Progenitor cell of endocrine pancreas (in vitro differentiated cells): ENCODE measurements at places on chromosomes 6 and 20. TPM values are rescaled to one million over a fixed set of nuclear protein-coding genes. Genes with fewer than 3 reads are reported as not detected.

Gene WFDC2
- 161 and 188 TPM in 2 replicates for total RNA-seq

DNA sequence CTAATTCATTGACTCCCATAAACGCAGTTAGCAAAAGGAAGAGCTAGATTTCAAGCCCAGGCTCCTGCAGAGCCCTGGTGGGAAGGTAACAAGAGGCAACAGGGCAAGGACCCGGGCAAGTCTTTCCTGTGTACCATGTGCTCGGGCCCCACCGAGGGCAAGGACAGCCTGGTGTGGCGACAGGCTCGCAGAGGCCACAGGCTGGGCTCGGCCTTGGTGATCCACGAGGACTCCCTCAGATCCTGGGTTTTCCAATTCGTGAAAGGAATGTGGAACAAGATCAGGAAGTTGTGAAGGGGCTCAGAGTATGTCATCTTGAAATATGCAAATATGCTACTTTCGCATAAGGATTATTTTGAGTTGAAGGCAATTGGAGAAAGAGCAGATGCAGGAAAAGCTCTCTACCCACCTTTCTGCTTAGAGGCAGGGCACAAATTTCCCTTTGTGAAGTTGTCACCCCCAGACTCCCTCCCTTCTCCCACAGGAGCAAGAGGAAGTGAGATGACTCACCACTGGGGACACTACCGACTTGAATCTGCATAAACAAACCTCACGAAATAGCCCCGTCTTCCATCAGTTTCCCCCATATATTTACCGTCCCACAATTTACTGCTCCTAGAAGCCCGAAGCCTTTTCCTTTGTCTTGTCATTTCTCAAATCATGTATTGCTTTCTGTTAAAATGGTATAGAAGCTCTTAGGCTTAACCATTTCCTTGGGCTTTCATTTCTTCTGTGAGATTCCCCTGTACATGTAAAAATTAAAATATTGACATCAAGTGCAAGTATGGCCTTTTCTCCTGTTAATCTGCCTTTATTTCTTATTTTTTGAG lies 79.0 kb downstream of the PSMG4 start:
- no peak for DNase-seq
- H3K4me3 ChIP-seq, result no peak overlapping the region
- H3K27me3 ChIP-seq, result peaks cover 79% of the 10 kb centered on the region
- no peak overlapping the region for H3K27ac ChIP-seq
- no peaks in the 10 kb centered on the region for H3K36me3 ChIP-seq

DNA sequence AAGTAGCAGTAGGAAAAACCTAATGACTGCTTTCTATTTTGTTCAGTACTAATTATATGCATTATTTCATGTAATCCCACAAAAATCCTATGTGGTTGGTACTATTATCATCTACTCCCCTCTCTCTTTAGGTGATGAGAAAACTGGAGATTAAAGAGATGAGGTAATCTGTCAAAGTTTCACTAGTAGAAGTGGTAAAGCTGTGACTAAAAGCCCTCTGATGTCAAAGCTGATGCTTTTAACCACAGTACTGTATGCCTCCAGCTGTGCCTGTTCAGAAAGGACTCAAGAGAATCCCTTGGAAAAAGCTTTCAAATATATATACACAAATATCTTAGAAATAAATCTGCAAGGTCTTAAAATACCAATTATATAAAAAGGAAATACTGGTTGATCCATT lies 38.0 kb downstream of the PHIP start:
- no peak for DNase-seq
- no peaks in the 10 kb centered on the region for H3K27me3 ChIP-seq
- H3K36me3 ChIP-seq, result peaks cover 37% of the 10 kb centered on the region
- H3K4me1 ChIP-seq, result peaks cover 10% of the 10 kb centered on the region
- H3K27ac ChIP-seq, result no peak overlapping the region
- no peak overlapping the region for H3K4me3 ChIP-seq

Gene TRIM10
- total RNA-seq, result not detected in 2 replicates

GRCh38 chr20:62387933-62388635 lies 1.2 kb downstream of the RPS21 start:
- no peaks in the 10 kb centered on the region for H3K27me3 ChIP-seq
- peak overlapping the region; percentile 80 for H3K4me3 ChIP-seq
- no peak for DNase-seq
- H3K27ac ChIP-seq, result peak overlapping the region; percentile 73
- H3K36me3 ChIP-seq, result peaks cover 9% of the 10 kb centered on the region

Gene CDH4
- 0.38 and 0.43 TPM in 2 replicates for total RNA-seq

Gene SIGLEC1
- total RNA-seq, result not detected in 2 replicates

GRCh38 chr6:45305546-45305945 lies 22.6 kb upstream of the RUNX2 start:
- peaks cover 37% of the 10 kb centered on the region for H3K36me3 ChIP-seq
- H3K4me3 ChIP-seq, result no peak overlapping the region
- no peaks in the 10 kb centered on the region for H3K27me3 ChIP-seq
- H3K27ac ChIP-seq, result no peak overlapping the region
- H3K4me1 ChIP-seq, result peaks cover 4% of the 10 kb centered on the region
- DNase-seq, result no peak

Gene MYT1
- total RNA-seq, result 1.9 and 2.3 TPM in 2 replicates

Gene LST1
- not detected in 2 replicates for total RNA-seq

- peaks cover 8% of the 10 kb centered on the region for H3K4me1 ChIP-seq
- DNase-seq, result no peak
- no peaks in the 10 kb centered on the region for H3K36me3 ChIP-seq
- H3K4me3 ChIP-seq, result no peak overlapping the region
- no peak overlapping the region for H3K27ac ChIP-seq
- peaks cover 47% of the 10 kb centered on the region for H3K27me3 ChIP-seq
These were observed 39.3 kb upstream of the APCDD1L start for GRCh38 chr20:58554541-58554940.

DNA sequence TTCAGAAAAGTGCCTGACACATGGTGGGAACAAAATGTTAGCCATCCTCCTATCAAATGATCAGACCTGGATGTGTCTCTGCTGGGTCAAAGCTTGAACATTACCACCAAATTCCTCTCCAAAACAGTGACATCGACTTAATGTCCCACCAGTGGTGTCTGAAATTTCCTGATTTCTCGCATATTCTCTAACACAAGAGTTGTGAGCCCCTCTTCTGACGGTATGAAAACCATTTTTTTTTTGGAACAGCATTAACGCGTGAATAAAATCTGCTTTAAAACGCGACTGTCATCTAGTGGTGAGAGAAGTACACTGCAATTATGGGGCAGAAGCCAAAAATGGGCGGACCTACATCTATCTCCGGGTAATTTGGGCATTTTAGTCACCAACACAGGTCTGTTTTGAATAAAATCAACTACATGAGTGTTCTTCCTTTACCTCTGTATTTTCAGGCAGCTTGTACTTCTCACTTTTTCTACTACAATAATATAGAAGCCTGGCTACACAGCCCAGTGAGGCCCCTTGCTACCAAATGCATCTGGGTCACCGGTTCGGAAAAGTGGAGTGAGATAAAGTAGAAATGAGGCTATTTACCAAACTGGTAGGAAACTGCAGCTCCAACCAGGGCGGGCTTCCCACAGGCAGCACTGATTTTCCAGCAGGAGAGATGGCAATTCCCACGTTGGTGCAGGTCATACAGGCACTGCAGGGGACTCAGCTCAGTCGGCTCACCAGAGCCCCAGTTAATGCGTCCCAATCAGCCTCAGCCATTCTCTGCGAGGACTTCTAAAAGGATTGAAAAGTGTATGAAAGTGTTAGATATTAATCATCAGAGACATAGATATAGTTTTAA lies 27.4 kb downstream of the MGME1 start:
- H3K4me1 ChIP-seq, result peaks cover 5% of the 10 kb centered on the region
- DNase-seq, result no peak
- H3K4me3 ChIP-seq, result no peak overlapping the region
- no peak overlapping the region for H3K27ac ChIP-seq

- no peak overlapping the region for H3K4me3 ChIP-seq
- peaks cover 31% of the 10 kb centered on the region for H3K4me1 ChIP-seq
- H3K27ac ChIP-seq, result peak overlapping the region; percentile 47
These were observed 108.7 kb downstream of the FYN start for GRCh38 chr6:111764238-111765175.

Gene ESR1
- not detected in 2 replicates for total RNA-seq

GRCh38 chr20:46544576-46544975 lies 5.9 kb downstream of the OCSTAMP start:
- no peaks in the 10 kb centered on the region for H3K27me3 ChIP-seq
- no peak for DNase-seq
- H3K27ac ChIP-seq, result no peak overlapping the region
- no peaks in the 10 kb centered on the region for H3K4me1 ChIP-seq
- H3K36me3 ChIP-seq, result no peaks in the 10 kb centered on the region

- peaks cover 4% of the 10 kb centered on the region for H3K36me3 ChIP-seq
- no peaks in the 10 kb centered on the region for H3K27me3 ChIP-seq
- DNase-seq, result no peak
- no peak overlapping the region for H3K4me3 ChIP-seq
- H3K27ac ChIP-seq, result no peak overlapping the region
These were observed 239.3 kb downstream of the NRN1 start for GRCh38 chr6:5767471-5767870.

Gene OR12D3
- total RNA-seq, result not detected in 2 replicates

- no peak overlapping the region for H3K4me3 ChIP-seq
- H3K27ac ChIP-seq, result no peak overlapping the region
- H3K36me3 ChIP-seq, result no peaks in the 10 kb centered on the region
- peaks cover 13% of the 10 kb centered on the region for H3K27me3 ChIP-seq
- H3K4me1 ChIP-seq, result no peaks in the 10 kb centered on the region
These were observed 16.7 kb upstream of the ENTPD6 start for GRCh38 chr20:25178563-25179438.

DNA sequence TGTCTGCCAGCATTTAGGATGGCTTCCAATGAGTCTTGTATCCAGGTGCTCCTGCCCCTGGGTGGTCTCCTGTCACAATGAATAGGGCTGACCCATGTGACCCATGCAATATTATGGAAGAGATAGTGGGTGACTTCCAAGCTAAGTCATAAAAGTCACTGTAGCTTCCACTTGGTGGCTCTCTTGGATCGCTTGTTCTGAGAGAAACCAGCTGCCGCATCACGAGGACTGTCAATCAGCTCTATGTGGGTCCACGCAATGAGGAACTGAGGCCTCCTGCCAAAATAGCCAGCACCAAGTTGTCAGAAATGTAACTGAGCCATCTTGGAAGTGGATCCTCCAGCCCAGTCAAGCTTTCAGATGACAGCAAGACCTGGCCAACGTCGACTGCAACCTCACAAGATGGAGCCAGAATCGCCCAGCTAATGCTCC lies 14.9 kb upstream of the MATN4 start:
- H3K4me1 ChIP-seq, result peaks cover 7% of the 10 kb centered on the region
- no peak overlapping the region for H3K4me3 ChIP-seq
- H3K27me3 ChIP-seq, result peaks cover 4% of the 10 kb centered on the region
- peaks cover 8% of the 10 kb centered on the region for H3K36me3 ChIP-seq
- DNase-seq, result no peak
- H3K27ac ChIP-seq, result no peak overlapping the region

- H3K4me1 ChIP-seq, result no peaks in the 10 kb centered on the region
- no peak overlapping the region for H3K4me3 ChIP-seq
- H3K27ac ChIP-seq, result no peak overlapping the region
These were observed 335.1 kb downstream of the BTBD3 start for GRCh38 chr20:12252793-12253192.

Gene WDR27
- 118 and 123 TPM in 2 replicates for total RNA-seq

Gene ZNF311
- 0.91 and 1.4 TPM in 2 replicates for total RNA-seq

DNA sequence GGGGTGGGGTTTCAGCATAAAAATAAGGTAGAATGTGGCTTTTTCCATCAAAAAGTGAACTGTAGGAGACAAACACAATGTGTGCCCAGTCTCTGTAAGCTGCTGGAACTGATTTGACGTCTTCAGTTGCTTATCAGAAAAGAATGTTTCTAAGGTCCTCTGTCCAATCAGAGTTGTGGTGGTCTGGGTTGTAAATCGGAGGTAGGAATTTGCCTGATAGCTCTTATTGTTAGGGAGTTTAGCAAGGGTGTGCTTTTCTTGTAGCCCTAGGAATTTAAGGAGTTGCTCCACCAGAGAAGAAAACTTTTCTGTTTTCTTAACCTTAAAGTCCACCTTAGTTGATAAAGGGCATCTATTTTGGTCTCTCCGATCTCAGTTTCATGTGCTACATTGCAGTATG lies 10.4 kb upstream of the SSTR4 start:
- H3K4me1 ChIP-seq, result peaks cover 24% of the 10 kb centered on the region
- H3K27ac ChIP-seq, result peak overlapping the region; percentile 94
- H3K4me3 ChIP-seq, result no peak overlapping the region
- no peaks in the 10 kb centered on the region for H3K36me3 ChIP-seq
- H3K27me3 ChIP-seq, result peaks cover 13% of the 10 kb centered on the region

Gene MRPS18A
- total RNA-seq, result 39.8 and 41.9 TPM in 2 replicates

DNA sequence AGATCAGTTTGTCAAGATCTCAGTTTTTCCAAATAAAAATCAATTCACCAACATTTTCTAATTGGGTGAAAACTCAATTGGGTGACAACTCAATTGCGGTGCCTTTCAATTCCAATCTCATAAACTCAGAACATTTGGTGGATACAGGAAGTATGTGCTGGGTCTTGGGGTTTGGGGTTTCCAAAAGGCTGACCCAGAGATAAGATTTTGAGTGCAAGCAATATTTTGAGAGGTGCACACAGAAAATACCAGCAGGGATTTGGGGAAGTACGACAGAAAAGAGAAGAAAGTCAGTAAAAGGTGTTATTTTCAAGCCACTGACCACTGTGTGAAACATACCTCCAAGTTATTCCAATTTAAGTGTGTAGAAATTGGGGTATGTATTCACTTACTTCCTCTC lies 258.0 kb downstream of the PHACTR1 start:
- H3K27ac ChIP-seq, result no peak overlapping the region
- no peaks in the 10 kb centered on the region for H3K27me3 ChIP-seq
- no peak for DNase-seq
- H3K4me1 ChIP-seq, result no peaks in the 10 kb centered on the region
- H3K4me3 ChIP-seq, result no peak overlapping the region
- no peaks in the 10 kb centered on the region for H3K36me3 ChIP-seq

GRCh38 chr6:2528156-2528555 lies 222.6 kb downstream of the MYLK4 start:
- DNase-seq, result no peak
- no peak overlapping the region for H3K27ac ChIP-seq
- no peak overlapping the region for H3K4me3 ChIP-seq

DNA sequence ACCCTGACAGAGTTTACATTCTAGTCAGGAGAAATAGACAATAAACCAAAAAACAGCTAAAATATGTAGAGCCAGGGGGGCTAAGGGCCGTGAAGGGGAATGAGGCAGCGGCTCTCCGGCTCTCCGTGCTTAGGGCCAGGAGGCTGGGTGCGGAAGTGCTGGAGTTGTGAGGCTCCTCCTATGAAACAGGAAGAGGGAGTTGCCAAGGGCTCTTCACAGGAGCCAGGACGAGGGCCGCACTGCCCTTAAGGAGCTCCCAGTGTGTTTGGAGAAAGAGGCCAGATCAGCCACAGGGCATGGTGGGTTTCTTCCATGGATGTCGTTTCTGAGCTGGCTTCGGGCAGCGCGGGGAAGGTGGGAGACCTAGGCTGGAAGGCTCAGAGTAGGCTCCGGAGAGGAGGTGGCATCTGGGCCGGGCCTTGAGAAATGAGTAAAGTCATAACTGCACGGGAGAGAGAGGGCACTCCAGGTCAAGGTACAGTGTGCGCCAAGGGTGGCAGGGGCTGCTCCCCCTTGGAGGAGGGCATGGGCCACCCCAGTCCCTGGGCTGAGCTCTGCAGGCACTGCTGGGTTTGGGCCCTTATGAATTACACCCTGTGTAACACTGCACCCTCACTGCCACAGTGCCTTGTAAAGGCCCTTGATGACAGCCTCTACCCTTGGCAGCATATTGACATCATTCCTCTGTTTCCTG lies 20.8 kb upstream of the MLN start:
- no peak overlapping the region for H3K27ac ChIP-seq
- no peak overlapping the region for H3K4me3 ChIP-seq
- no peak for DNase-seq
- H3K4me1 ChIP-seq, result peaks cover 10% of the 10 kb centered on the region
- H3K36me3 ChIP-seq, result no peaks in the 10 kb centered on the region

GRCh38 chr20:47102629-47103028 lies 208.0 kb downstream of the EYA2 start:
- no peak overlapping the region for H3K27ac ChIP-seq
- H3K4me3 ChIP-seq, result no peak overlapping the region
- no peaks in the 10 kb centered on the region for H3K27me3 ChIP-seq
- no peak for DNase-seq
